ENCODE measurements at places on chromosomes 6 and 20.

- no peak for DNase-seq
Measured at GRCh38 chr20:9918348-9918747, 79.5 kb upstream of the PAK5 start.

DNA sequence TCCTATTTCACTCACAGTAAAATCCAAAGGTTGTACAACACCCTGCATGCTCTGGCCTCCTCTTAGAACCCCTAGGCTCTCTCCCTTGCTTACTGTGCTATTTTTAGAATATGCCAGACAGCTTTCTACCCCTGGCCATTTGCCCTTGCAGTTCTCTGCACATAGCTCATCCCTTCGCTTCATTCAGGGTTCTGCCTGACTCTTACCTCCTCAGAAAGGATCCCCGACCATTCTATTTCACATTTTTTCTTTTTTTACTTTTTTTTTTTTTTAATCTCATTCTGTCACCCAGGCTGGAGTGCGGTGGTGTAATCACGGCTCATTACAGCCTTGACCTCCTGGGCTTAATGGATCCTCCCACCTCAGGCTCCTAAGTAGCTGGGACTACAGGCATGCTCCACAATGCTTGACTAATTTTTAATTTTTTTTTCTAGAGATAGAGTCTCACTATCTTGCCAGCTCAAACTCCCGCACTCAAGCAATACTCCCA lies 33.6 kb downstream of the COMMD7 start:
- no peak for DNase-seq

- no peak for DNase-seq
Measured at GRCh38 chr6:82410151-82410648, 46.6 kb downstream of the TPBG start.

DNA sequence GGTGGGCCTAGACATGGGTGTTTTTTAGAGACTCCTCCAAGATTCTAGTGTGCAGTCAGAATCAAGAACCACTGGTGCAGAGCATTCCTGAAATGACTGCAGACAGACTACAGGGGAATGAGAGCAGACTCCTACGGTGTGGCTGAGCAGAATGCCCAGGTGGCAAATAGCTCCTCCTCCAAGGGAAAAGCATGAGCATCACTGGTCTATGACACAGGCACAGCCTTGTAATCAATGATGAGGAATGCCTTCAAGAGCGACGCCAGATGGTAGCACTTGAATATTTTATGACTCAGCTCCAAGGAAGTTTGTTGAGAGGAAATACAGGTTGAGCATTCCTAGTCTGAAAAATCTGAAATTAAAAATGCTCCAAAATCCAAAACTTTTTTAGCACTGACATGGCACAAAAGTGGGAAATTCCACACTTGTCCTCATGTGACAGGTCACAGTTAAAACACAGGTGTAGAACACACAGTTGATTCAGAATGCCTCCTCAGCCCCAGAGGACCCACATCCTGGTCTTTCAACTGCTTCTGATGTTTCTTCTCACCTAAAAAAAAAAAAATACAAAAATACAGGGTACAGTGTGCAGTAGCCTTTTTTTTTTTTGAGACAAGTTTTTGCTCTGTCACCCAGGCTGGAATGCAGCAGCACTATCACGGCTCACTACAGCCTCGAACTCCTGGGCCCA lies 10.6 kb upstream of the FAM8A1 start:
- DNase-seq = no peak

GRCh38 chr6:15283986-15284361 lies 38.1 kb downstream of the JARID2 start:
- no peak for DNase-seq

GRCh38 chr6:156068881-156069280 lies 613.2 kb upstream of the NOX3 start:
- no peak for DNase-seq

DNA sequence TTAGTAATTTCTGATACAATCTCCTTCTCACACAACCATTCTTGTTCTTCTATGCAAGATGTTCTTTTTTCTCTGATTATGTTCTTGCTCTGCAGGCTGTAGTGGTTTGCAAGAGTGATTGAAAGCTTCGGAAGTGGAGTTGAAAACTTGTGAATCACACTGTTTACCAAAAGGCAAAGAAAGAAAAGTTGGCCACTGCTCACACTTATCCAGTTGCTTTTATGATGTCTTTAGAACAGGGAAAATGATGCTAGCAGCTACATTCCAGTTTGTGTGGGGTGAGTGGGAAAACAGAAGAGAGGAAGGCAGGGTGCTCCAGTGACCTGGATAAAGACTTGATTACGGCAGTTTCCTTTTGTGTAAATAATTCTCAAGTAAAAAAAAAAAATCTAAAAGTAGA lies 583.3 kb downstream of the TENT5A start:
- DNase-seq = no peak

- no peak for DNase-seq
Measured at GRCh38 chr6:157946865-157947532, 34.7 kb upstream of the SYNJ2 start.
